NCI-H2081 treated with DMSO at 0.1 percent for 48 hours (cell line): ENCODE measurements at places on chromosomes 6 and 20.

DNA sequence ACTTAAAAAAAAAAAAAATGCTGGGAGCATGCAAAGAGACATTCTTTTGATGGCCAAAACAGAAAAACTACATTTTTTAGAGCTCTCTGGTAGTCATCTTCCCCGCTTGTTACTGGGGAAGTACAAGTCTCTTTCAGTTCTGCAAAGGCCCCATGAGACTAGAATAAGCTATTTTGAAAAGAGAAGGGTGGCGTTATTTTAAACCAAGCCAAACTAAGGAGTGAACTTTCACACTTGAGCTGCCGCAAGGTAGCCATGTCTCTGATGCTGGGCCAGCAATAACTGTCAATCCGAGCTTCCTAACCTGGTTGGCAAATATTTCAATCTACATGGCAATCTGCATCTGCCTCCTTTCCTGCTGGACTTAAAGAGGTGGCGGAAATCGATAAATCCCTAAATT, 96.7 kb downstream of the L3MBTL3 start:
- DNase-seq = no peak

GRCh38 chr6:85291326-85291725, 158.6 kb upstream of the NT5E start:
- no peak for DNase-seq

GRCh38 chr20:25623225-25623735, 534 bp downstream of the NANP start:
- DNase-seq = no peak

- DNase-seq = no peak
These were observed 40.8 kb upstream of the ATXN1 start for GRCh38 chr6:16802071-16802470.

DNA sequence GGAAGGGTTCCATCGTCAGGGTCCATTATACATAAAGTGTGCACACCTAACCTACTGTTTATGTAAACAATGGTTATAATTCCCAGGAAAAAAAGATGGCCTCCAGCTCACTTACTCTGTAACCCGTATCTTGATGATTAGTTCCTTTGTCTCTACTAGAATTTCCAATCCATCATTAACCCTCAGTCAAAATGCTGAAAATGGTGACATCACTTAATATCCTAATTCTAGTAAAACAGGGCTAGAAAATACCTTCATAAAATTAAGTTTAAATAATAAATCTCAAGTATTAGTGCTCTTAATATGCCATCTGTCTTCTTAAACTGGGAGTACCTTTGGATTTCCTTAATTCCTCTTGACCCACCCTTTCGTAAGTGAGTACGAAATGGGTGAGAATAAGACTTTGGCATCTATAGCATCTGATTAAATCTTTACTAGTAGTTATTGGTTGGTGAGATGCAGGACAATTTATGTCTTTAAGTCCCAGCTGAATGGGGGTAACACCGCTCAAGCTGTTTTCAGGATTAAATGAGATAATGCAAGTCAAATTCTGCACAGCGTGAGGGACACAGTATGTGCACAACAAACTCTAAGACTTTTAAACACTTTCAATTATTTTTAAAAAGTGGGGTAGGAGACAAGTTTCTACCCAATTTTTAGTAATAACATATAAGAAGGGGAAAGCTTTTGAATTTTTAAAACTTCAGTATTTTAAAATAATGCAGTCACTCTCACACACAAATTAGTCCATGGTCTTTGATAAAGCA, 1.6 kb downstream of the HMGN3 start:
- DNase-seq = no peak

GRCh38 chr20:16816192-16816591, 68.0 kb downstream of the OTOR start:
- DNase-seq = no peak

DNA sequence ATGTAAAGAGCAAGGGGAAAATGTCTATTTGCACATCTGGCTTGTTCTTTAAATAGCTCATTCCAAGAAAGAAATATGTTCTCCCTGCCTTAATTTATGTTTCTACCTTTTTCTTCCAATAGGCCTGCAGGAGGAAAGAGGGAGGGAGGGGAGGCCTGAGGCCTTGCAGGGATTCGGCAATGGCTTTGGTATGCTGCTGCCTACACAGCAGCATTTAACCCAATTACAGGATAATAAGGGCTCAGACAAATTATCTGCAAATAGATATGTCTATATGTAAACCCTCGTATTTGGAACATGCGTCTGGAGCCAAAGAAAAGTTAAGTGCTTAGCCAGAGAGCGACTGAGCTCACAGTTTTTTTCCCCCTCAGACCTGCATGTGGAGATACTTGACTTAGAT, 277.2 kb downstream of the CDC5L start:
- DNase-seq = no peak

GRCh38 chr6:170403451-170403850, 96.9 kb downstream of the FAM120B start:
- DNase-seq = no peak

DNA sequence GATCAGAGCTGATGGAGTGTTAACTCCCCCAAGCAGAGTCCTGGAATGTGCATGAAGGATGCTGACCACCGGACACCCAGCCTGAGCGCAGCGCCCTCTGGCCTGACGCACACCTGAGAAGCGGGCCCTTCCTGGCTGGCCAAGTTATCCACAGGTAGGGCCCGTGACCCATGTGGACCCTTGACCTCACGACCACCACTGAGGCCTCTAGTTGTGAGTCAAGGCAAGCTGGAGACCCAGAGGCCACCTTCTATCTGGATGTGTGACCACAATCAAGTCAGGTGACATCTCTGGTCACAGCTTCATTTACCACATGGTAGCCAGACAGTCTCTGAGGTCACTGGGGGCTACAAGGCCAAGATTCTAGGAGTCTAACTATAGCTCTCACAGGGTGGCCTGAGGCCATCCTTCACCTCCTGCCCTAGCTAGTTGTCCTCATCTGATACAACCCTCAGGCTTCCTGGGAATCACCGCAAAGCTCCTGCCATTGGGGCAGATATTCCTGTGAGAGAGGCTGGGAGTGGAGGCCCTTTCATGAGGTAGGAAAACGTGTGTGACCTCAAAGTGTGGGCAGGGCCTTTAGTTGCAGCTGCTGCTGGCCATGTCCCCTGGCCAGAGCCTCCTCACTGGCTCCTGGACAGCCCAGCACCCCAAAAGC, 53.1 kb downstream of the DSTN start:
- no peak for DNase-seq

DNA sequence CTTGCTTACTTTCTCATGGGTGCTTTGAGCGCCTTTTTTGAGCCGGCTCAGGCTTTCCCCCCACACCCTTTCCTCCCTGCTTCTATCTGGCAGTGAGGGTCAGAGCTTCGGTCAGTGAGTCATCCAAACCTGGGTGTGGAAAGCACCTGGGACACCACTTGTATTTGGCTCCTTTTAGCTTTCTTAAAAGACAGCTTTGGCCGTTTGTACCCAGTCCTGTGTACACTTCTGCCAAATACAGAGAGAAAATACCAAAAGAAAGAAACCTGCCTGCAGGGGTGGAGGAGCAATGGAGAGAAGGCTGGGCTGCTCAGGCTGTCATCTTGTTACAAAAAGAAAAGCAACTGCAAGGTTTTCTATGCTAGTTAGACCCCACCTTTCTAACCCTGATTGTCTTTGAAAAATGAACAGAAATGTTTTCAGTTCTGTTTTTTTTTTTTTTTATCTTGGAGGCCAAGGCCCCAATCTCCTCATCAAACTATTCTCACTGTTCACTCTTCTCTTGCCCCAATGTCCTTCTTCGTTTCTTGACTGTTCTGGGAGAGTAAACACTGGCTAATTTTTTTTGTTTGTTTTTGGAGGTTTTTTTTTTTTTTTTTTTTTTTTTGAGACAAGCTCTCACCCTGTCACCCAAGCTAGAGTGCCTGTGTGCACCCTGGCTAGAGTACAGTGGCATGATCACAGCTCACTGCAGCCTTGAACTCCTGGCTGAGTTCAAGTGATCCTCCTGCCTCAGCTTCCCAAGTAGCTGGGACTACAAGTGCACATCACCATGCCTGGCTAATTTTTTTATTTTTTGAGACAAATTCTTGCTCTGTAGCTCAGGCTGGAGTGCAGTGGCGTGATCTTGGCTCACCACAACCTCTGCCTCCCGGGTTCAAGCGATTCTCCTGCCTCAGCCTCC, 76.4 kb downstream of the SSR1 start:
- no peak for DNase-seq

GRCh38 chr6:105091140-105091829, 88.5 kb downstream of the POPDC3 start:
- no peak for DNase-seq

- DNase-seq = no peak
These were observed 45.6 kb downstream of the TAF8 start for GRCh38 chr6:42095776-42096541.

- DNase-seq = no peak
These were observed 161.0 kb downstream of the BACH2 start for GRCh38 chr6:90135667-90136066.

- no peak for DNase-seq
These were observed 497.8 kb downstream of the PREX1 start for GRCh38 chr20:48329676-48330664.

DNA sequence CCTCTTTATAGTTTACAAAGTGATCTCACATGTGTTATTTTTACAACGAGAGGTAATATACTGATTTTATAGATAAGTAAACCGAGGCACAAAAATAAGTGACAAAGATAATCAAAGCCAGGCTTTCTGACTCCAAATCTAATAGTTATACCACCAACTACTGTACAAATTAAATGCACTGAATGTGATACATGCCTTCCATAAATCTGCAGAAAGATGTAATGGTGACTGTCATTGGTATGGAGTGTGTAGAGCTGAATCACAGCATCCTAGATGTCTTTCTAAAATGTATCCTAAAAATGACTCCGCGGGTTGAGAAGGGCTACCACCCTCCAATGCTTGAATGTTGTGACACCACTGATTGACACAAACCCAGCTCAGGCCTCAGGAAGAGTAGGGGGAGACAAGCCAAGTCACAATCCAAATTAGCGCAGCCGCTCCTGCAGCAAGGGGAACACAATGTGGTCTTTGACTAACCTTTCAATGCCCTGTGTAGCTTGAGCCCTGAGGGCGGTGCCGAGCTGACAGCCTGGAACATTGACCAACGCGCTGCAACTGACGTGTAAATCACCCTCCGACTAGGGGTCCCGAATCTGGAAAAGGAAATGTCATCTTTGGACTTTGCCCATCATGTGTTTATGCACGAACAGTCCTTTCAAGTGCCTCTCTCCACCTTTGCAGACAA, 136.8 kb downstream of the OLIG3 start:
- no peak for DNase-seq

DNA sequence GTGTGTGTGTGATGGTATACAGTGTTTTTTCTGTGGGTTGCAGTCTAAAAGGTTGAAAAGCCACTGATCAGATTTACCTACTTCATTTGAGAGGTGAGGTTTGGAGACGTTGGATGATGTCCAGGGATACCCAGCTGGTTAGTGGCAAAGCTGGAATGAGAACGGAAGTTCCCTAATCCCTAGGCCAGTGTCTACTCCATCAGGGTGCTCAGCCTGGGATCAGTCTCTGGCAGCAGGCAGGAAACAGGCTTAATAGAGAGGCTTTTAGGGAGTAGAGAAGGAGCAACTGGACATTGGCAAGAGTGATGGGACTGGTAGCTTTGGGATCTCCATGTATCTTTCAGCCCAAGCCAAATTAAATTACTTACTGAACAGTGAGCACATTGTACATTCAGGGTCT, 80.7 kb downstream of the C6orf52 start:
- no peak for DNase-seq

DNA sequence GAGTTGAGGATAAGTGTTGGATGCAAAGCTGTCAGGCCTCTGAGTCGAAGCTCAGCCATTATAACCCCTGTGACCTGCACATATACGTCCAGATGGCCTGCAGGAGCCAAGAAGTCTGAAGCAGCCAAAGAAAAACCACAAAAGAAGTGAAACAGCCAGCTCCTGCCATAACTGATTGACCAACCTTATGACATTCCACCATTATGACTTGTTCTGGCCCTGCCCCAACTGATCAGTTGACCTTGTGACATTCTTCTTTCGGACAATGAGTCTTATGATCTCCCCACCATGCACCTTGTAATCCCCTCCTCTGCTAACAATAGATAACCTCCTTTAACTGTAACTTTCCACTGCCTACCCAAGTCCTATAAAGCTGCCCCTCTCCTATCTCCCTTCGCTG, 133.7 kb upstream of the AGPAT4 start:
- DNase-seq = no peak

GRCh38 chr6:134724771-134725340, 225.0 kb downstream of the ALDH8A1 start:
- DNase-seq = no peak

GRCh38 chr20:7151676-7152470, 384.4 kb downstream of the BMP2 start:
- DNase-seq = no peak

- DNase-seq = no peak
These were observed 59.4 kb upstream of the PTGIS start for GRCh38 chr20:49627329-49627761.

DNA sequence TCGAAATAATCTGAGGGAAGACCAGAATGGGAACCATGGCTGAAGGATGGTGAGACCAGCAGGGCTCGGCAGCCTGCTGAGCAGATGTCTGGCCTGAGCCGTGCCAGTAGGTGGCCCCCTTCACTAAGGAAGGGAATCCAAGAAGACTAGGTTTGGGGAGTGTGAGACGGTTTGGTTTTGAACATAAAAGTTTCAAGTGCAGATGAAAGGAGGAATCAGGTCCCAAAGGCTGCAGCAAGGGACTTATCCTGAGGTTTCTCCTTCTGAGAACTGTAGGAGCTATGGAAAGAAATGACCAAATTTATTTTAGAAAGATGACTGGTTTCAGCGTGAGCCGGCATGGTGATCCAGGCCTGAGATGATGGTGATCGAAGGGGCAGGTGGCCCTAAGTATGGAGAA, 4.6 kb upstream of the OSER1 start:
- DNase-seq = no peak

GRCh38 chr6:114140416-114140815, 169.5 kb upstream of the HDAC2 start:
- DNase-seq = no peak

GRCh38 chr6:43119482-43119881, 43.4 kb downstream of the PTK7 start:
- no peak for DNase-seq

DNA sequence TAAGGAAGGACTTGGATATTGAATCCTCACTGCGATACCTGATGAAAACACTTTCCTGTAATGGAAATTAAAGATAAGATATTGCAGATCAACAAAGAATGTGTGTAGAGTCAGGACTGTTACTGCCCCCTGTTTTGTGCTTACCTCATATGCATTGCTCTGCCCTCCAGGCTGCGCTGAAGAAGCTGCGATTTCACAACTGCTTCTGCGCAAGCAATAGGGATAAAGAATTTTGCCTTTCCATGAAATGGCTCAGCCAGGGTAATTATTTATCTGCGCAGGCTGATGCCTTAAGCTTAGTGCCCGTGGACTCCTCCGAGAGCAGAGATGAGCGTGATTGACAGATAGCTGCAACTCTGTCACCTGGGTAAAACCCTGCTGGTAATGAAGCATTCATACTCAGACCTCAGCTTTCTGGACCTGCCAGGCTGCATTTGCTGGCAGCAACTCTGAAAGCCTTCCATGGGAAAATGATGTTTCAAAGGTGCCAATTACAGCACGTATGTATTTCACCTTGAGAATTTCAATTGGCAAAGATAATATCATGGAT, 370.6 kb downstream of the SAMD5 start:
- no peak for DNase-seq

GRCh38 chr6:37988696-37989095, 169.2 kb downstream of the ZFAND3 start:
- no peak for DNase-seq
